Aorta (tissue), 5 donors: ENCODE measurements at places on chromosomes 1 and 21. TPM values are rescaled to one million over a fixed set of nuclear protein-coding genes. Genes with fewer than 3 reads are reported as not detected.
A peak's percentile ranks its signal among the peaks of the same experiment; 100 is the strongest.

Gene CYP4B1
- total RNA-seq: 13.6 TPM

Gene HES5
- 2.1 TPM for total RNA-seq

Gene TAS1R1
- total RNA-seq: not detected

Gene IL20
- total RNA-seq: not detected

Gene PALMD
- total RNA-seq: 40.0 TPM

Gene TPTE
- total RNA-seq: not detected

Gene PLCH2
- 0.71 TPM for total RNA-seq

Gene FCAMR
- not detected for total RNA-seq

Gene PFKFB2
- total RNA-seq: 13.7 TPM

Gene ITLN1
- total RNA-seq: 1.8 TPM

Gene TRAPPC10
- 41.5 TPM for total RNA-seq

- H3K4me1 ChIP-seq: no peaks in the 10 kb centered on the region
- H3K4me3 ChIP-seq: no peak overlapping the region
- no peak overlapping the region for H3K27ac ChIP-seq
- H3K36me3 ChIP-seq: no peaks in the 10 kb centered on the region
Observed at GRCh38 chr1:235056937-235057336, 71.7 kb downstream of the TOMM20 start.

- no peaks in the 10 kb centered on the region for H3K27me3 ChIP-seq
- H3K4me3 ChIP-seq: no peak overlapping the region
- no peaks in the 10 kb centered on the region for H3K36me3 ChIP-seq
- H3K27ac ChIP-seq: no peak overlapping the region
- DNase-seq: no peak
Observed at GRCh38 chr1:184621260-184621659, 133.4 kb downstream of the EDEM3 start.

DNA sequence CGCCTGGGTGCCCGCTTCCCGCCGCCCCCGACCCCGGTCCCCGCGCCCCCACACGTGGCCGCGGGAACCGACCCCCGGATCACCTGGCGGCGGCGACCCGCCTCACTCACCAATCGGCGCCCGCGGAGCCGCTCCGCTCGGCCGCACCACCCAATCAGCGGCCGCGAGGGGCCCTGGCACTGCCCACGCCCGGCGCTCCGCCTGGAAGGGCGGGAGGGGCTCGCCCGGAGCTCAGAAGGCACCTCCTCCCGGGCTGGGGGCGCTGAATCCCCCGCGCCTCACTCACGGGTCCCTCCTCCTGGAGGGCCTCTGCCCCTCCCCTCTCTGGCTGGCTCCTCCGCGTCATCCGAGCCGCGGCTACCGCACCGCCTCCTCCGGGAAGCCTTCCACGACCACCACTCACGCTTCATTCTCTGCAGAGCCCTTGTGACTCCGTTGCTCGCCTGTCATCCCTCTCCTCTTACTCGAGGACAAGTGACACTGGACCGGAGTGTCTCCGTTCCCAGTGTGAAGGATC is 374 bp downstream of the SH2D5 start:
- no peaks in the 10 kb centered on the region for H3K27me3 ChIP-seq
- no peaks in the 10 kb centered on the region for H3K4me1 ChIP-seq
- H3K27ac ChIP-seq: no peak overlapping the region
- no peaks in the 10 kb centered on the region for H3K36me3 ChIP-seq

DNA sequence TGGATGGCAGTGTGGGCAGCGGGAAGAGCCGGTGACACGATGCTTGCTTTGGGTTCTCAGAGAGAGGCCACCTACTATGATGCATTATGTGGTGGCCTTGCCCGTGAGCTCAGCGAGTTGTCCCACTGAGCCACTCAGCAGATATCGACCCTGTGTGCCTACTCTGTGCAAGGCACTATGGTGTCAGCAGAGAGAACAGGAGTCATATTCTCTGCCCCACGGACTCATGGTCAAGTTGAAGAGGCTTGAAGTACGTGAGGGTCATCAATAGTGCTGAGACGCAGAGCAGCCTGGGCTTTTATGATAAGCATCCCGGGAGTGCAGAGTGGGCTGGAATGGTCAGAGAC is 466.2 kb downstream of the CAMTA1 start:
- no peaks in the 10 kb centered on the region for H3K36me3 ChIP-seq
- DNase-seq: no peak
- H3K4me3 ChIP-seq: no peak overlapping the region
- no peaks in the 10 kb centered on the region for H3K4me1 ChIP-seq
- H3K27ac ChIP-seq: no peak overlapping the region

GRCh38 chr1:170789063-170789462 is 125.1 kb downstream of the PRRX1 start:
- H3K4me3 ChIP-seq: no peak overlapping the region
- H3K4me1 ChIP-seq: no peaks in the 10 kb centered on the region
- DNase-seq: no peak
- H3K36me3 ChIP-seq: no peaks in the 10 kb centered on the region

- no peaks in the 10 kb centered on the region for H3K4me1 ChIP-seq
- H3K27ac ChIP-seq: no peak overlapping the region
- H3K36me3 ChIP-seq: no peaks in the 10 kb centered on the region
- no peaks in the 10 kb centered on the region for H3K27me3 ChIP-seq
Observed at GRCh38 chr1:208917281-208917680, 666.2 kb upstream of the CAMK1G start.

DNA sequence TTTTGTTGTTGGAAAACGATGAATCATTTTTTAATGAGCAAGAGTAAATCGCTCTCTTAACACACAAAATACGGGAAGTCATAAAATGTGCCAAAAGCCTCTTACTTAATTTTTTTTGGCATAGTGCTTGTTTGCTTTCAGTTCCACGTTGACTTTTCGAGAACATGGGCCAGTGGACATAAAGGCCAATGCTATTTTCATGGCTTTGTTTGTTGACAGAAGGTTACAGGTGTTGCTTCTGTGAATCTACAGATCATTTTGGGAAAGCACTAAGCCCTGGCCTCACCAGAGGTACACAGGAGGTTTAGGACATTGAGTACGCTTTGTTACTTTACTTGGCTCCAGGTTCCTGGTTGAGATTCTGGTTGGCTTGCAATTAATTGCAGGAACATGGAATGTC is 199.4 kb upstream of the HMCN1 start:
- H3K4me1 ChIP-seq: peaks cover 2% of the 10 kb centered on the region
- no peak overlapping the region for H3K4me3 ChIP-seq
- H3K27ac ChIP-seq: no peak overlapping the region
- H3K27me3 ChIP-seq: peaks cover 2% of the 10 kb centered on the region
- DNase-seq: no peak
- no peaks in the 10 kb centered on the region for H3K36me3 ChIP-seq

DNA sequence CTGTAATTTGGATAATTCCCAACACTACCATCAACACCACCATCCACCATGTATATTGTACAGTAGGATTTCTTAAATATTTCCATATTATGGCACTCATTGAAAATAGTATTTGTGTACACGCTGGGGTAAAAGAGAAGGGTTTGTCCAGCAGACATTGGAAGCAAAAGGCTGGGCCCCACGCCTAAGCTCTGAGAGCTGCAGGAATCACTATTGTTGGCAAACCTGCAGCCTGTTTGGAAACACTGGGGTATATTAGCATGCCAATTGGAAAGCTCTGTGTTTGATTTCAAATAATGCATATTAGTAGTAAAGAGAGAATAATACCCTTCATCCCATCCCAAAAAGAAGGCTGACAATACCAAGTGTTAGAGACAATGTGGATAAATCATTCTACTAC is 81.5 kb upstream of the DPYD start:
- H3K4me1 ChIP-seq: no peaks in the 10 kb centered on the region
- H3K36me3 ChIP-seq: no peaks in the 10 kb centered on the region
- no peaks in the 10 kb centered on the region for H3K27me3 ChIP-seq
- no peak for DNase-seq

GRCh38 chr1:110787328-110788071 is 85.4 kb upstream of the CD53 start:
- no peak for DNase-seq
- no peaks in the 10 kb centered on the region for H3K27me3 ChIP-seq
- H3K27ac ChIP-seq: no peak overlapping the region
- H3K4me1 ChIP-seq: no peaks in the 10 kb centered on the region
- no peaks in the 10 kb centered on the region for H3K36me3 ChIP-seq

GRCh38 chr1:119737040-119737682 is 25.4 kb downstream of the PHGDH start:
- DNase-seq: no peak
- no peak overlapping the region for H3K4me3 ChIP-seq
- H3K4me1 ChIP-seq: no peaks in the 10 kb centered on the region
- no peaks in the 10 kb centered on the region for H3K27me3 ChIP-seq
- peaks cover 1% of the 10 kb centered on the region for H3K36me3 ChIP-seq

GRCh38 chr1:145997016-145997717 is 788 bp upstream of the TXNIP start:
- H3K36me3 ChIP-seq: peaks cover 6% of the 10 kb centered on the region
- DNase-seq: peak; percentile 59
- peak overlapping the region; percentile 28 for H3K4me3 ChIP-seq
- no peaks in the 10 kb centered on the region for H3K27me3 ChIP-seq

DNA sequence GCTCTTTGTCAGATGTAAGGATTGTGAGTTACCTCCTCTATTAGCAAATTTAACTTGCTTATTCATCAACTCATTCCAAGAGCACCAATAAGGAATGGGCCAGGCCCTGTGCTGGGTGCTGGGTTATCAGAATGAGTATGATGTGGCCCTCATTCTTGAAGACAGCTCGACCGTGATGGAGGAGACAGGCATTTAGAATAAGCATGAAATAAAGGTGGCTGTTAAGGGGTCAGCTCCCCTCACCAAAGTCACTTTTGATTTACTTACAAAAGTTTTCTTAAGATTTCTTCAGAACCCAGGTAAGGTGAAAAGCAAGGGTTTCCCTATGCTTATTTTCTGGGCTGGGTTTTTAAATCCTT is 15.3 kb upstream of the PADI1 start:
- H3K36me3 ChIP-seq: no peaks in the 10 kb centered on the region
- no peak overlapping the region for H3K4me3 ChIP-seq
- H3K27me3 ChIP-seq: no peaks in the 10 kb centered on the region
- no peak for DNase-seq

DNA sequence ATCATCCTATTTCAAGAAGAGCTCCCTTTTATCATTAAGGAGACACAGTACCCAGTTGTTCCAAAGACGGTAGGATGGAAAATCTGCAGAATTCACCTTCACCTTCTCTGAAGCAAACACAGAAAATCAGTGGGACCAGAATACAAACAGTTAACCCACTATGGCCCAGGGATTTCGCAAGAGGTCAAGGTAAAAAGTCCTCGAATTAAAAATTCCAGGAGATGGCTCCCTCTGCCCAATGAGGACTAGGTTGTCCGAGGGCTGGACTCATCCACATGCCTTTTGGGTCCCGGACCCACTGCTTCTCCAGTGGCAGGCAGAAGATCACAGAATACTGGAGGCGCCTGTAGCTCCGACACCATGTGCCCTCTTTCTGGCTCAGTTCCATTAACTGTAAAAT is 42.9 kb downstream of the RCAN1 start:
- H3K36me3 ChIP-seq: no peaks in the 10 kb centered on the region
- no peaks in the 10 kb centered on the region for H3K27me3 ChIP-seq
- no peak overlapping the region for H3K4me3 ChIP-seq
- H3K4me1 ChIP-seq: no peaks in the 10 kb centered on the region
- H3K27ac ChIP-seq: no peak overlapping the region
- DNase-seq: no peak

GRCh38 chr21:41774467-41775148 is 7.8 kb upstream of the RIPK4 start:
- DNase-seq: no peak
- no peaks in the 10 kb centered on the region for H3K27me3 ChIP-seq
- H3K4me1 ChIP-seq: no peaks in the 10 kb centered on the region
- no peak overlapping the region for H3K27ac ChIP-seq
- H3K4me3 ChIP-seq: no peak overlapping the region

DNA sequence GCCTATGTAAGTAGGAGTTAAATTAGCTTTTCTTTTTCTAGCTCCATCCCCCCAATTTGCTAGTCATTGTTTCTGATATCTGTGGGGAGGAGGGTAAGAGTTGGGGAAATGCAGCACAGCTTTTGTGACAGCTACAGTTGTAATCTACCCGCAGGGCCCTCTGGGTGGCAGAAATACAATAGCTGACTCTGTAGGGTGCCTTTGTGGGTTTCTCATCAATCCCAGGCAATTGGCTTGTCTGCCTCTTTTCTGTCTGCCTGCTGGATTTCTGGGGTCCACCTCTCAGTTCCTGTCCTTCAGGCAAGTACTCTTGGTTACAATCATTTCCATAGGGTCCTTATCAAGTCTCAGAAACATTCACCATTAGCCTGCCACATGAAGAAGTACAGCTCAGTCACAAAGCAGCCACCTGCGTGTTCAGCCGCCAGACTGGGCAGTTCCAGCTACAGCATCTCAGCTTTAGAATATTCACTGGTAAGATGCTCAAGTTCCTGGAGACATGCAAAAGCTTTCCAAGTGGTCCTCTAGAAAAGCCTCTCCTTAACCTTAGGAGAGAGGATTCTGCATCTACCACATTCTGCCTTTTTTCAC is 19.2 kb upstream of the SLC44A5 start:
- no peak overlapping the region for H3K4me3 ChIP-seq
- no peaks in the 10 kb centered on the region for H3K36me3 ChIP-seq
- H3K4me1 ChIP-seq: no peaks in the 10 kb centered on the region
- no peak overlapping the region for H3K27ac ChIP-seq
- H3K27me3 ChIP-seq: no peaks in the 10 kb centered on the region

GRCh38 chr1:46672696-46673095 is 1.0 kb downstream of the TEX38 start:
- H3K27ac ChIP-seq: no peak overlapping the region
- no peak for DNase-seq
- H3K4me3 ChIP-seq: no peak overlapping the region

DNA sequence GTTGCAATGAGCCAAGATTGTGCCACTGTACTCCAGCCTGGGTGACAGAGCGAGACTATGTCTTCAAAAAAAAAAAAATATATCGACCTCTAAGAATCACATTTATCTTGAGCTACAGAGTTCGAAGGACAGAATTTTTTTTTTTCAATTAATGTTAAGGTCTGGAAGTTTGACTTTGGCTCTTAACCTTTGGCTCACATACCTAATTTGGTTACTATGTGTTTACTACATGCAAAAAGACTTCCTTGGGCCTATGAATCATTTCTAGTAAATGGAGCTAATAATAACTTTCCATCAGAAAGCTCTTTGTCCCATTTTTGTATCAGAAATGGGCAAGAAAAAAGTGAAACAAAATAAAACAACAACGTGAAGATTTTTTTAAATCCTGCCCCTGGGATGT is 351.2 kb downstream of the SMYD3 start:
- no peaks in the 10 kb centered on the region for H3K27me3 ChIP-seq
- DNase-seq: no peak
- H3K27ac ChIP-seq: no peak overlapping the region
- no peaks in the 10 kb centered on the region for H3K36me3 ChIP-seq
- no peak overlapping the region for H3K4me3 ChIP-seq
- H3K4me1 ChIP-seq: no peaks in the 10 kb centered on the region

- no peaks in the 10 kb centered on the region for H3K27me3 ChIP-seq
- no peaks in the 10 kb centered on the region for H3K36me3 ChIP-seq
- no peaks in the 10 kb centered on the region for H3K4me1 ChIP-seq
- no peak overlapping the region for H3K4me3 ChIP-seq
- no peak overlapping the region for H3K27ac ChIP-seq
- DNase-seq: no peak
Observed at GRCh38 chr1:229199261-229200243, 71.4 kb upstream of the RAB4A start.

- no peak for DNase-seq
- H3K4me1 ChIP-seq: no peaks in the 10 kb centered on the region
- H3K27me3 ChIP-seq: no peaks in the 10 kb centered on the region
- H3K36me3 ChIP-seq: no peaks in the 10 kb centered on the region
Observed at GRCh38 chr1:117179471-117179870, 31.3 kb downstream of the VTCN1 start.

GRCh38 chr1:184298440-184299405 is 88.1 kb upstream of the C1orf21 start:
- H3K27ac ChIP-seq: no peak overlapping the region
- no peaks in the 10 kb centered on the region for H3K36me3 ChIP-seq
- peaks cover 2% of the 10 kb centered on the region for H3K4me1 ChIP-seq
- DNase-seq: no peak
- no peaks in the 10 kb centered on the region for H3K27me3 ChIP-seq
- H3K4me3 ChIP-seq: no peak overlapping the region
